ENCODE measurements at places on chromosomes 2 and 18.

GRCh38 chr18:27213123-27213717, 28.1 kb upstream of the CHST9 start:
- no peak for DNase-seq

DNA sequence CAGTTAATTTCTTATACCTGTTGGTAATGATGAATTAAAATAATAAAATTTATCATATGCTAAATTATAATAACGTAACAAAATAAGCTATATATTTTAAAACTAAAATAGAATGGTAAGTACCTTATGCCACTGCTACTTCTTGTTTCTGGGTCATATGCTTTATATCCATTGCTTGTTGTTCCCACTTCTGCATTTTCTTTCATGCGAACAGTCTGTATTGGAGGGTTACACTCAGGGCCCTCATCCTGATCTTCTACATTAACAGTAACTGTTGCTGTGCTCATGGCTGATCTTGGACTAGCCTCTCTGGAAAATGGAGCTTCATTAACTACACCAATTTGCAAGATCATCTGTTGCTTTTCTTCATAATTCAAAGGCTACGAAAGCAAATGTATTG, 22.2 kb downstream of the DSC2 start:
- DNase-seq: no peak

DNA sequence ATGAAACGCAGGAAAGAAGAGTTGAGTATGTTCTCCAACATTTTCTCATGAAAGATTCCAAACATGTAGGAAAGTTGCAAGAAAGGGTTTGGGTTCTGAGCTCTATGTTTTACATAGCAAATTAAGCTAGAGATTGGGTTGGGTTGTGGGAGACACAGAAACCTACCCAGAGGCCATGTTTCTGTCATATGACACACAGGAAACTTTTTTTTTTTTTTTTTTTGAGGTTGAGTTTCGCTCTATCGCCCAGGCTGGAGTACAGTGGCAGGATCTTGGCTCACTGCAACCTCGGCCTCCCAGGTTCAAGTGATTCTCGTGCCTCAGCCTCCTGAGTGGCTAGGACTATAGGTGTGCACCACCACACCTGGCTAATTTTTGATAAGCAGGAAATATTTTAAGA, 57.6 kb downstream of the DOCK10 start:
- no peak for DNase-seq

DNA sequence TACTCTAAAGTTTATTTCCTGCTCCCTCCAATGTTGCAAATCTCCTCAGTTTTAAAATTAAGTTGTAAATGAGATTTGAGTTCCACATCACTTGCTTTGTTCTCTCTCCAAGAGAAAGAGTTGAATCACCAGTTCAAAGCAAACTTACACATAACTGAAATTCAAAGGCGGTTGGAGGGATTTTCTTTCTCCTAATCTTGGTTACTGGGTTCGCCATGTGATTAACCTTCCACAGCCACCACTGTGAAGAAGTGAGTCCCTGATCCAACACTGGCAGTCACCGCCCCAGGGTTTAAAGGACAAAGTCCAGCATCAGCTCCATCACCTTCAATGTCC, 247.1 kb downstream of the MYCN start:
- no peak for DNase-seq

- no peak for DNase-seq
These were observed 346.6 kb downstream of the THSD7B start for GRCh38 chr2:137111896-137112295.

DNA sequence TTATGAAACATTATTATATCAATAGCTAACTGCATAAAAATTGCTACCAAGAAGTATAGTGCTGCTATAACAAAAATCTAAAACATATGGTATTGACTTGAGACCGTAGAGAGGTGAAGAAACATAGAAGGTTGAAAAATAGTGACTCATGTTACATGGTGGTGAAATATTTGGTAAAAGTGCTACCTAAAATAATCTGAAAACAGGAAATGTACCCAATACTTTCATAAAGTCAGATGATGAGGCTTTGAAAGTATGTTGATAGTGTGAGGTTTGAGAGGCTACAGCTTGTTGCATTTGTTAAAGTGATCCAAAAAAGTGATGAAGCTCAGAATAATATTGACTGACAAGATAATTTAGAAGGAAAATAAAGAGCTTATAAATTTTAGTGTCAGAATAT, 718.7 kb upstream of the SLC8A1 start:
- no peak for DNase-seq

- no peak for DNase-seq
These were observed 101.3 kb downstream of the CLIP4 start for GRCh38 chr2:29216609-29216909.

Data from PC-9 (cell line).